NCI-H2081 treated with DMSO at 0.1 percent for 48 hours (cell line): ENCODE measurements at places on chromosomes 13 and 19.

- no peak for DNase-seq
These were observed 6.3 kb downstream of the SERP2 start for GRCh38 chr13:44379885-44380284.

GRCh38 chr13:91946498-91947070, 548.2 kb downstream of the GPC5 start:
- no peak for DNase-seq

- no peak for DNase-seq
These were observed 36.4 kb downstream of the EPS15L1 start for GRCh38 chr19:16435238-16435917.

GRCh38 chr19:58582985-58583384, 9.8 kb upstream of the MZF1 start:
- no peak for DNase-seq

DNA sequence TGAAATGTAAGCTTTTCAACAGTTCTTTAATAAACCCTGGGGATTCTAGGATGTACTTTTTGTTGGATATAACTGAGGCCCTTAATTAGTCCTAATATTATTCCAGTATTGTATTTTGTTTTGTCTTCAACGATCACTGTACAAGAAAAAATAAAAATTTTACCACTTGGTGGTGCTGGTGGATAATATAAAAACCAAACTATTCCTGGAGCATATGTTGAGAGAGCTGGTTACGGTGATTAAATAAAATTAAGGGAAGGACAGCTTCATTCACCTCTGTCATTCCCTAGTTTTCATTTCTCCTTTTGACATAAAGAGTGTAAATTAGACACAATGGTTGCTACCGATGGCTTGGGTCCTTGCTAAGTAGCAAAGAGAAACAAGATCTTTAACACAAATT, 598.6 kb upstream of the PCDH20 start:
- DNase-seq, result peak; percentile 6

DNA sequence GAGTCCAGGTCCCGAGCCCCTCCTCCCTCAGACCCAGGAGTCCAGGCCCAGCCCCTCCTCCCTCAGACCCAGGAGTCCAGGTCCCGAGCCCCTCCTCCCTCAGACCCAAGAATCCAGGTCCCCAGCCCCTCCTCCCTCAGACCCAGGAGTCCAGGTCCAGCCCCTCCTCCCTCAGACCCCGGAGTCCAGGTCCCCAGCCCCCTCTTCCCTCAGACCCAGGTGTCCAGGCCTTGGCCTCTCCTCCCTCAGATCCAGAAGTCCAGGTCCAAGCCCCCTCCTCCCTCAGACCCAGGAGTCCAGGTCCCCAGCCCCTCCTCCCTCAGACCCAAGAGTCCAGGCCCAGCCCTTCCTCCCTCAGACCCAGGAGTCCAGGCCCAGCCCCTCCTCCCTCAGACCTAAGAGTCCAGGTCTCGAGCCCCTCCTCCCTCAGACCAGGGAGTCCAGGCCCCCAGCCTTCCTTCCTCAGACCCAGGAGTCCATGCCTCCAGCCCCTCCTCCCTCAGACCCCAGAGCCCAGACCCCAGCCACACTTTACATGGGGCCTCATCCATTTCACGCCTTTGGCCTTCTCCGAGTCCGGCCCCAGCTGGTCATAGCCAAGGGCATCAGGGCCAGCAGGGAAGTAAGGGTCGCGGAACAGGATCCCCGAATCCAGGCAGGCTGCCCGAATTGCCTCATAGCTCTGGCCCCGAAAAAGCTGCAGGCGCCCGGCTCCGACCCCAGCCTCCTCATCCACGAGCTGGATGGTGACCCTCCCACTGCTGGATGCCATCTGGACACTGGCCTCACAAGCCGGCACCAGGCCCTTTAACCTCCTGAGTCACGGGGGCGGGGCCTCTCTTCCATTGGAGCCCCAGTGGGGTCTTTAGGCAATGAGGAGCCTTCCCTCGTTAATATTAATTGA, 628 bp downstream of the CAPN12 start:
- no peak for DNase-seq

GRCh38 chr13:30865123-30866049, 40.7 kb upstream of the MEDAG start:
- DNase-seq, result peak; percentile 6

GRCh38 chr19:36547001-36547732, 19.1 kb upstream of the ZNF260 start:
- no peak for DNase-seq

GRCh38 chr19:18514800-18515682, 6.8 kb downstream of the ELL start:
- no peak for DNase-seq

- no peak for DNase-seq
These were observed 1.3 kb downstream of the TSHZ3 start for GRCh38 chr19:31347828-31348392.

DNA sequence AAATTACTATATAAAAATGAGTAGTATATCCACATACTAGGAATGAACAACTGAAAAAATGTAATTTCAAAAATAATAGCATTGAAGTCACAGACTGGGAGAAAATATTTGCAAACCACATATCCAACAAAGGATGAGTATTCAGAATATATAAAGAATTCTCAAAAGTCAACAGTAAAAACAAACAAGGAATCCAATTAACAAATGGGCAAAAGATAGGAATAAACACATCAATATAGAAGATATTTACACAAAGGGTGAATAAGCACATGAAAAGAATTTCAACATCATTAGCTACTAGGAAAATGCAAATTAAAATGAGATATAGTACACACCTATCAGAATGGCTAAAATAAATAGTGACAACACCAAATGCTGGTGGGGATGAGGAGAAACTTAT, 37.0 kb downstream of the MYCBP2 start:
- DNase-seq, result no peak

GRCh38 chr13:63409791-63410351, 1994.2 kb upstream of the PCDH20 start:
- DNase-seq, result no peak

- DNase-seq, result no peak
These were observed 33.6 kb upstream of the SLC15A1 start for GRCh38 chr13:98786023-98786422.

DNA sequence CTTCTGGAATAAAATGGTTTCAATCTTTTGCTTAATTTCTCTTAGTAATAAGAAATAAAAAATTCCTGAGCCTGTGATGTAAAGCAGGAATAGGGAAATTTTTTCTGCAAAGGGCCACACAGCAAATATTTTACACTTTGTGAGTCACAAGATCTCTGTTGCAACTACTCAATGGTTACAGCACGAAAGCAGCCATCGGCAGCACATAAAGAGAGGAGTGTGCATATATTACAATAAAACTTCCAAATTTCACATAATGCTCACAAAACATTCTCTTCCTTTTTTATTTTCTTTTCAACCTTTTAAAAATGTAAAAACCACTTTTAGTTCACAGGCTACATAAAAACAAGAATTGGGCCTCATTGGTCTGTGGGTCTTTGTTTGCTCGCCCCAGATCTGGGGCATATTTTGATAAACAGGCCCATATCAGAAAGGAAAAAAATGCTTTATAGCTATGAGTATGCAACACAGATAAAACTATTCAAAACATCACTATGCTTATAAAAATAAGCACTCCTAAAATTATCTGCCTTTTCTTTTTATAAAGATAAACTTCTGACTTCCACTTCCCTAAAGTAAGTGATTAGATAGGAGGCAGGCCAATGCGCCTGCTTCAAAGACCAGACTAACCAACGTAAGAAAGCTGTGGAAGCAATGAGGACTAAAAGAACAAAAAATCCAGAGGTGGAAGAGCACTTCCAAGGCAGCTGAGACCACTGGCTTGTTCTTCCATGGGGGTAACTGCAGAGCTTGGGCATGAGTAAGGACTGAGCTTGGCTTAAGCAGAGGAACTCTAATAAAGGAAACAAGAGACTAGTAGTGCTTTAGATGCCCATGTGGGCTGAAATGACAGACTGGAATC, 26.5 kb downstream of the MYCBP2 start:
- DNase-seq, result no peak

GRCh38 chr13:113897161-113897560, 33.3 kb upstream of the GAS6 start:
- no peak for DNase-seq

DNA sequence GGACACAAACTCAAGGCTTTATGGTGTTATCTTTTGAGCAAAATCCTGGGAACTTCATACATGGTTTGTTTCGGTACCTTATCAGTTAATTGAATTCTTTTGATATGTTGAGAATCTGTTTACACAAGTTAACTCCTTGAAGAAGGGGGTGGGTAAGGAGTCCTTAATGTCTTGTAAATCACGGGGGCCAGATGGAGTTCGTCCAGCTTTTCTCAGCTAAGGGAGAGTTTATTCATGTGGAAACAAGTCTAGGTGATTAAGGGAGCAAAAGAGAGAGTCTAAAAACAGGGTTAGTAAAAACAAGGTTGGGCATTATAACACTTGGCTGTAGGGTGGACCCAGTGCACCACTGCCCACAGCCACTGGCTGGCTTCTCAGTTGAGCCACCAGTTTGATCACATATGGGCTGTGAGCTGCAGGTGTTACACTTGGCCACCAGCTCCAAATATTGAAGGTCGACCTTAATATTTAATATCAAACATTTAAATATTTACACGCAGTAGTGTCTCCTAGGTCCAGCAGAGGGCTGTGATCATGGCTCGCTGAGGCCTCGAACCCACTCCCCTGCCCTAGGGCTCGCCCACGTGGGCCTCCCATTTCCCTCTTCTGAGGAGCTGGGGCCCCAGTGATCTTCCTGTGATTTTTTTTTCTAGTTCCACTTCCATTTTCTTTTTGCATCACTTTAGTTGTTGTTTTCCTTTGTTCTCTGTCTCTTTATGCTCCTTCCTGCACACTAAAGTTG, 21.0 kb upstream of the ZNF43 start:
- DNase-seq, result no peak

DNA sequence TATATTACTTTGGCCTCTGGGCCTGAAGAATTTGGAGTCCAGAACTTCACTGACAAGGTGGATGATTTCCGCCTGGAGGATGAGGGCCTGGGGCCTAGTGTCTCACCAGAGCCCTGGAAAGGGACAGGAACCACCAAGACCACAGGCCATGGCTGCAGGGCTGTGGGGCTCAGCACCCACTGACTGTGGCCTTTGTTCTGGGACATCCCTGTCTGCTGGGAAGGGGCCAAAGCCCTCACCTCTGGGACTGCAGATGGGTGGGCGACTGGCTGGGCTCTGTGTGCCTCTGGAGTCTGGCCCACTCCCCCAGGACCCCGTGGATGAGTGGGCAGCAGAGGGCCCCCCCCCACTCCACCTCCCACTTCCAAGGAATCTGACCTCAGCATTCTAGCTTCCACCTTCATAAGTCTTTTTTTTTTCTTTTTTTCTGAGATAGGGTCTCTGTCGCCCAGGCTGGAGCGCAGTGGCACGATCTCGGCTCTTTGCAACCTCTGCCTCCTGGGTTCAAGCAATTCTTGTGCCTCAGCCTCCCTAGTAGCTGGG, 20.3 kb downstream of the CHST8 start:
- DNase-seq, result no peak

GRCh38 chr19:20664901-20665781, 3.8 kb upstream of the ZNF626 start:
- no peak for DNase-seq

DNA sequence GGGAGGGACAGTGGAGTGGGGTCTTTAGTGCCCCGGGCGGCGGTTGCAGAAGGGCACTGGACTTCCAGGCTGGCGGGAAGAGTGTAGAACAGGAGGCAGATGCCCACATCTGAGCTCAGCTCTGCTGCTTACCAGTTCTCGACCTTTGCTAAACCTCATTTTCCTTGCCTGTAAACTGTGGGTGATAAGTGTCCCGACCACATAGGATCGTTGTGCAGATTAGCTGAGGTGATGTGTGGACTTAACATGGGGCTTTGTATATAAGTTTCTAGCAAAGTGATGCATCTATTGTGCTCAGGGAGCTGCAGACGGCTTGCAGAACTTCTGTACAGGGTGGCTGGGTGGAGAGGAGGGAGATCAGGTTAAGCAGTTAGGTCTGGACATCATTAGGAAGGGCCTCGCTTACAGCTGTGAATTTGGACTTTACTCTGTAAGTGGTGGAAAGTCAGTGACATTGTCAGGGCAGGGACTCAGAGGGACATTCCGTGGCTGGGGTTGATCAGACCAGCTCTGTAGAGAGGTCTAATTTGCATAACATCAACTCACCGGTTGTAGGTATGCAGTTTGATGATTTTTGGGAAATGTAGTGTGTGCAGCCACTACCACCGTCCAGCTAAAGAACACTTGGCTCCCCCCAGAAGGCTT, 70.0 kb downstream of the SPATA13 start:
- no peak for DNase-seq

GRCh38 chr19:3262362-3262761, 37.9 kb downstream of the CELF5 start:
- DNase-seq, result no peak

DNA sequence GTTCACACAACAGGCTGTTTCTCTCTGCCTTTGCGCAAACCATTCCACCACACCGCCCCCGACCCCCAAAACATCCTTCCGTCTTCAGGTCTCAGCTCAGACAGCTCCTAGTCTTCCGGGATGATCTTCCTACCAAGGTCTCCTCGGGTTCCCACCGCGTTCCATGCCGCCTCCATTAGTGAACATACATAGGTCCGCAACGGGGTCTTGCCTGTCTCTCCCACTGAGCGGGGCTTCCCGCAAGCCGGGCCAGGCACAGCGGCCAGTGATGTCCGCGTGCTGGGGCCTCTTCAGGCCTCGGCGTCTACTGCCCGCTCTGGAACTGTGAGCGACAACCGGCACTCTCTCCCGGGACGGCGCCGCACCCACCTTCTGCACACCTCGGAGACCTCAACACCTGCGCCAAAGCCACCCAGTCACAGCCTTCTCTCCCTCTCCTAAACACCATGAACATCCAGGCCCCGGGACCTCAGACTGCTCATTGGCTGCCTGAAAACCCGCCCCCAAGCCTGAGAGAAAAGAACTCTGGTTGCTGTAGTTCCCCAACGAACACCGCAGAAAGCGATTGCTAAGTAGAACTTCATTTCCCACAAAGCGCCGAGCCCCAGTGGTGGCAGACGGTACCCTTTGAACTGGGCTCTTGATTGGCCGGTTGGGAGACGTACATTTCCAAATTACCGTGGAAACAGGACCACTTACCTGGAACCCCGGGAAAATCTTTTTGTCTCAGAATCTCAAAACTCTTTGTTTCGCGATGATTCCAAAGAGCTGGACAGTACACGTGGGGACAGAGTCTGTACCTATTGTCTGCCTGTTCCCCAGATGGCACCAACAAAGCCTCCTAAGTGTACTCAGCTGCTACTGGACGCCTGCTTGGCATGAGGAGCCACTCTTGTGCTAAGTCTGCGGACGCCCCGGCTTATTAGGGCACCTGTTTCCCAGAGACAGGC, 9.5 kb downstream of the DYRK1B start:
- peak; percentile 87 for DNase-seq

- DNase-seq, result no peak
These were observed 656 bp downstream of the PCCA start for GRCh38 chr13:100089465-100090032.
